ENCODE measurements at places on chromosomes 16 and 17.

- no peak for DNase-seq
Observed at GRCh38 chr17:2697611-2698162, 13.9 kb downstream of the CLUH start.

DNA sequence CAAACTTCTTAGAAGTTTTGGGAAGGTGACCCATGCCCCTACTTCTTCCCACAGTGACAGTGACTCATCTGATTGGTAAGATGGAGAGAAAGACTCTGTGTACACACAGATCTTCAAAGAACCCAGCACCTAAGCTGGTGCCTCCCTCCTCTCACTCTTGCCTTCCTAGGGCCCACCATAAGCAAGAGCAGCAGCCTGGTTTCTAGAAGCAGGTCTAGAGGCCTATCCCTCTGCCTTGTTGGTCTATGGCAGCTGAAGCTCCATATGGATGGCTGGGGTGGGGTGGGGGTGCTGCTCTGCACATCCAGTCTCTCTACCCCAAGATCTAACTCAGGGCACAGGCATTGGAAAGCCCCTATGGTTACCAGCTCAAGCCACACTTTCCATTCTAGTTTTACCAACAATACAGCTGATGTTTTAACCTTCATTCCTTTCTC lies 47.5 kb downstream of the STAT3 start:
- no peak for DNase-seq

DNA sequence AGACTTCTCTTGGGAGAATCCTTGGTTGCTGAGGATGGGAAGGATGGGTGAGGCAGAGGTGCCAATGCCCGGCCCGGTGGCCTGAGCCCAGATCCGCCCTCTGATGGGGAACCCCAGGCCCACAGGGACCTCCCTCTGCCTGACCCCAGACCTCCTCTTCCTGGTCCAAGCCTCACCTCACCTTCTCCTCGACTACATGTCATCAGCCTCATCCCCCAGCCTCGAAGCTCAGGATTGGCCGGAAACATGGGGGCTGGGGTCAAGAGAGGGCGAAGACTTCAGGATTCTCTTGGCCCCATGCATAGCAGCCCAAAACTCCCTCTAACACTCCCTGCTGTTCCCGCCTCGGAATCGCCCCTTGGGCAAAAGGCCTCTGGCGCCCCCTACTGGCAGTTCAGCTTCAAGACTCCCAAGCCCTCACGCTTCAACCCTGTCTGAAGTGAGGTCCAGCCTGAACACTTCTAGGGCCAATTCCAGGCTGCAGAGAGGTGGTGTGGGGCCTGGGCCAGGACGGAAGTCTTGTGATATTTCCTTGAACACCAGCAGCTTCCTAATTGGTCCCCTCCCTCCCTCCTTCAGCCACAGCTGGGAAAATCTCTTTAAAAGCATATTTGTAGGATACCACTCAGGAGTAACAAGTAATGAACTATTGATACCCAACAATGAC lies 47.2 kb downstream of the ARHGAP27 start:
- peak; percentile 87 for DNase-seq

DNA sequence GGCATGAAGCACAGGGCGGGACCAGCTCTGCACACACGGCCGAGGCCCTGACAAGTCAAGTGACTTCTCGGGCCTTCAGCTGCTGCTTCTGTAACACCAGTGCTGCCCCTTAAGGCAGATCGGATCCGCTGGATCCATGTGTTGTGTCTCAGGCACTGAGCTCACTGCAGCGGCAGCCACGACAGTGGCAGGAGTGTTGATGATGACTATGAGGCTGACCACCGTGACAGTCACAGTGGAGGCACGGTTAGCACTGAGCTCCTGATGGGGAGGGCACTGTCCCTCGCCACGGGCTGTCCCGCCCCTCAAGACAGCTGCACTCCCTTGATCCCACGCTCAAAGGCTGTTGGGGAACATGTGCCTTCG lies 29.4 kb downstream of the PEMT start:
- no peak for DNase-seq

- DNase-seq = no peak
Observed at GRCh38 chr16:50878966-50879615, 137.2 kb downstream of the CYLD start.

DNA sequence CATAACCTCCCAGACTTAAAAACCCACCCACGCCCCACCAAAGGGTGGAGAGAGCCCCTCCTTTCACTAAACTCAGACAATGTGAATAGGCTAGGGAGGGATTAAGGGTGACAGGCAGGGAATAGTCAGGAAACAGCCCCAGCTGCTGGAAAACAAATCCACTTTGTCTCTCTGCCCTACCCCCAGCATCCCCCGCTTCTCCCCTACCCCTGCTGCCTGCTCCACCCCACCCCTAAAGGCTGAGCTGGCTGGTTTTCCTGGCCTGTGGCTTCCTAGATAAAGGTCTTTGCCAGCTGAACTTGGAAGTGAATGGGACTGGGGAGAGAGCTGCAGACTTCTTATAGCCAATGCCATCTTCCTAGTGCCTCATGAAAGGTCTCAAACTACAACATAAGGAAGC lies 15.0 kb downstream of the CAVIN1 start:
- no peak for DNase-seq

GRCh38 chr17:76917829-76918228 lies 49.6 kb downstream of the MGAT5B start:
- no peak for DNase-seq
